Breast epithelium (tissue), 4 donors: ENCODE measurements at places on chromosomes 7 and 10. TPM values are rescaled to one million over a fixed set of nuclear protein-coding genes. Genes with fewer than 3 reads are reported as not detected.

The KRIT1 gene
- 95.7 TPM for total RNA-seq

The ODAD2 gene
- total RNA-seq = 0.33 TPM

DNA sequence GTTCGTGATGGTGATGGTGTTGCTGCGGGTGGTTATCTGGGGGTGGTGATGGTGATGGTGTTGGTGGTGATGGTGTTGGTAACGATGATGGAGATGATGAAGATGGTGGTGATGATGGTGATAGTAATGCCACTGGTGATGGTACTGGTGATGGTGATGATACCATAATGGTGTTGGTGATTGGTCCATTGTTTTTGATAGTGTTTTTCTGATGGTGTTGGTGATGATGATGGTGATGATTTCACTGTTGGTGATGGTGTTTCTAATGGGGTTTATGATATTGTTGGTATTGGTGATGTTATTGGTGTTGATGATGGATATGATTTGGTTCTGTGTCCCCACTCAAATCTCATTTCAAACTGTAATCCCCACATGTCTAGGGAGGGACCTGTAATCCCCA lies 51.7 kb upstream of the PITRM1 start:
- H3K27ac ChIP-seq = no peak overlapping the region
- no peaks in the 10 kb centered on the region for H3K4me1 ChIP-seq
- H3K27me3 ChIP-seq = no peaks in the 10 kb centered on the region
- no peak for DNase-seq
- H3K36me3 ChIP-seq = no peaks in the 10 kb centered on the region
- no peak overlapping the region for H3K4me3 ChIP-seq

The GNAT3 gene
- total RNA-seq = not detected

The MGAM2 gene
- total RNA-seq = 2.3 TPM

GRCh38 chr7:158824028-158824427 lies 5.3 kb downstream of the ESYT2 start:
- no peaks in the 10 kb centered on the region for H3K27me3 ChIP-seq

DNA sequence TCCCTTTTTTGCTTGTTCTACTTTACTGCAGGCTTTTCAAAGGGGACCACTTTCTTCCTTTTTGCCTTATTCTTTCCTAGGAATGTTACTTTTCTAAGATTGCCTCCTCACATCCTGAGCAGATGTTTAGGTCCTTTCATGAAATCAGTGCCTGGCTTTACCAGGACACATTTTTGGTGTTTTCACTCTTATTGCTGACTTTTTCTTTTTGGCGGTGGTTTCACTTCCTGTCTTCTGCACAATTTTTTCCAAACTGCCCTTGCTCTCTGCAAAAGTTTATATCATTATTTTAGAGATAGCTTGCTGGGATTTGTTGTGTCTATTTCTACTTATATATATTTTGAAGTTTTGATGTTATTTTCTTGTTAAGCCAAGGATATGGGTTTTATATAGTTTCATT lies 332.2 kb upstream of the MTPN start:
- no peak overlapping the region for H3K27ac ChIP-seq
- no peaks in the 10 kb centered on the region for H3K36me3 ChIP-seq
- H3K4me3 ChIP-seq = no peak overlapping the region
- H3K27me3 ChIP-seq = no peaks in the 10 kb centered on the region
- H3K4me1 ChIP-seq = no peaks in the 10 kb centered on the region

DNA sequence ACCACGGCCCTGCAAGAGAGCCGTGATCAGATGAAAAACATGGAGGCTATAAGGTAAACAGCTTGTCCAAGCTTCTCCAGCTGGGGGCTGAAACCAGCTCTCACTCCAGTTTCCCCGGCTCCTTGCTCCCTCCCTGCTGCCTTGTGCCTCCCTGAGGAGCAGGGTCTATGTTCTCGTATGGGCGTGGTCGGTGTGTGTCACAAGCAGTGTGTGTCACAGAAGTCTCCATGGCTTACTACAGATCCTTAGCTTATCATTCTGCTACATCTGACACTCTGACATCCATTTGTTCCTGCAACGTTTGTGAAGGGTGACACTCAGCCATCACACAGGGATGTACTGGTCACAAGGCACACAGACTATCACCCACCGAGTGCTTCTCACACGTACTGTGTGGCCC lies 54.6 kb downstream of the CSGALNACT2 start:
- no peaks in the 10 kb centered on the region for H3K4me1 ChIP-seq
- H3K4me3 ChIP-seq = no peak overlapping the region
- no peak overlapping the region for H3K27ac ChIP-seq
- DNase-seq = no peak
- no peaks in the 10 kb centered on the region for H3K36me3 ChIP-seq
- H3K27me3 ChIP-seq = no peaks in the 10 kb centered on the region
